ENCODE measurements at places on chromosomes 2 and 18. TPM values are rescaled to one million over a fixed set of nuclear protein-coding genes. Genes with fewer than 3 reads are reported as not detected.

The GDF7 gene
- total RNA-seq, result not detected

The TDRD15 gene
- not detected for total RNA-seq

The RUFY4 gene
- total RNA-seq, result 1.7 TPM

The ABCG5 gene
- not detected for total RNA-seq

The OR6B2 gene
- not detected for total RNA-seq

The CD302 gene
- total RNA-seq, result 0.57 TPM

The VSNL1 gene
- total RNA-seq, result not detected

GRCh38 chr2:118834440-118834810, 13.0 kb downstream of the EN1 start:
- no peak for DNase-seq

DNA sequence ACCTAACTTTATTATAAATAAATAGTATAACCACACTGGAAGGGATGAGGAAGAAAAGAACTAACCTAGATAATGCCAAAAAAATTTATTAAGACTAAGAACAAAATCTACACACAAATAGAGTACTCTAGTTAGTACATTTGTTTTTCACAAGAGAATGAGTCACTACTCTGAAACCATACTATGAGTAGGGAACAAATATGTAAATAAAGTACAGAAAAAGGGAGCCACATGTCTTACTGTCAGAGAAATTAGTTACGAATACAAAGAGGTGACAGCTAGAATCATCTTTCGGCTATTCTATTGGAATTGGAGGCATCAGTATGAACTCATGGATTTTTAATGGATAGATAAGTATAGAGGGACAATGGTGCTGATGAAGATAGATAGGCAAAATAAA, 150.5 kb downstream of the COPS8 start:
- no peak for DNase-seq

- DNase-seq, result no peak
These were observed 9.9 kb downstream of the NEU4 start for GRCh38 chr2:241818943-241819270.

- DNase-seq, result no peak
These were observed 217.6 kb downstream of the NDUFA10 start for GRCh38 chr2:239807568-239807967.

- no peak for DNase-seq
These were observed 382.7 kb downstream of the LNPK start for GRCh38 chr2:175619179-175620045.

- DNase-seq, result no peak
These were observed 98.7 kb downstream of the GRB14 start for GRCh38 chr2:164522561-164522981.

DNA sequence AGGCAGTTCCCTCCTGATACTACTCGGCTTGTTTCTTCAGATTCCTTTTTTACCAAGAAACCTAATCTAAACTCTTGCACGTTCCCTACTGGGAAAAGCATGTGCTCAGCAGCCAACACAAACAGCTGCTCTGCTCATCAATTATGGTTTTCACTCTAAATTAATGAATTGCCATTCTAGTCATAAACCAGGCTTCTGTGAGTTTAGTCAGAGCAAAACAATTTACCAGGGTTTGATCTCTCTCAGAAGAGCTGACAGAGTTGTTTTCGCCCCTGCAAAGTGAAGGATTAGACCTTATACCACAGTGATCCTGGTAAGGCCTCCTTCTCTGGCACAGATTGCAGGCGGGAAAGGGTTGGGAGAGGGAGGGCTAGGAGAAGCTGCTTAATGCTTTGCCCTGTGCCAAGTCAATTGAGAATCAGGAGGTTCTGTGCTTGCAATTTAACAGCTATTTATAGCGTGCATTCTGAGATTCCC, 57.2 kb downstream of the REEP1 start:
- no peak for DNase-seq

DNA sequence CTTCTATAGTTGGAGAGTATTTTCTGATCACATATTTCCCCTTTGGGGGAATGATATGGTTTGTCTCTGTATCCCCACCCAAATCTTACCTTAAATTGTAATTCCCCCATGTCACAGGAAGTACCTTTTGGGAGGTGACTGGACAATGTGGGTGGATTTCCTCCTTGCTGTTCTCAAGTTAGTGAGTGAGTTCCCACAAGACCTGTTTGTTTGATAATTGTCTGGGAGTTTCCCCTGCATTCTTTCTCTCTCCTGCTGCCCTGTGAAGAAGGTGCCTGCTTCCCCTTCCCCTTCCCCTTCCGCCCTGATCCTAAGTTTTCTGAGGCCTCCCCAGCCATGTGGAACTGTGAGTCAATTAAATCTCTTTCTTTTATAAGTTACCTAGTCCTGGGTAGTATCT, 222.7 kb upstream of the SLC39A10 start:
- no peak for DNase-seq

DNA sequence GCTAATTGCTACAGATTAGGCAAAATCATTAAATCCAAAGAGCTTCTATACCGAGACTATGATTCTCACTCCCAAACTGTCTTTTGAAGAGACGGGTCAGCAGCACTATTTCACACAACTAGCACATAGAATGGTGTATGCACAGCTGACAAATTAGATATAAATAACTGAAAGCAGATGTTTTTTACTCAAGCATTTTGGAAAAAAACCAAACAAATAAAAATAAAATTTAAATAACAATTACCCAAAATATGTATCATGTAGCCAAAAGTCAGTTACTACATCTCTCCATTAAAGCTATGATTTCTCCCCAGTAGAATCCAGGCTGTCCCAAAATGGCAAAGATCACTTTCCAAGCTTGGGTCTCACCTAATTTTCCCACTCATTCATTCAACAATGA, 107.9 kb downstream of the TMEM163 start:
- DNase-seq, result no peak

Measured in activated CD4-positive, alpha-beta T cell treated with anti-CD3 and anti-CD28 coated beads for 36 hours (primary cell).